PC-3 (cell line): ENCODE measurements at places on chromosomes 2 and 18.
A peak's percentile ranks its signal among the peaks of the same experiment; 100 is the strongest.

DNA sequence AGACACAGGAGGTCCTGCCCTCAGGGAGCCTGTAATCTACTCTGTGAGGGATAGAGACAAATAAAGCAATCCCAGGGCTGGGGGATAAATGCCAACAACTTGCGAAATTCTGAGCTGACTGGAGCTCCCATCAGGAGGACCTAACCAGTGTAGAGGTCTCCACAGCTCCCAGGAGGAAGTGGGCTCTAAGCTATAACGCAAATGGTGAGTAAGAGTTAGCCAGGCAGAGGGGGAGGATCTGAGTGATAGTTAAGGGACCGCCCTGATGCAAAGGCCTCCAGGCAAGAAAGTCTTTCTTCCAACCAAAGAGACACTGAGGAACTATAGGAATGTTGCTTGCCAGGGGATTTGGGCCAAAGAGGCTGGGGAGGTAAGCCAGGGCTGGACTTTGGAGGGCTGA is 16.0 kb upstream of the ZNF532 start:
- peak; percentile 95 for DNase-seq
- no peaks in the 10 kb centered on the region for H3K36me3 ChIP-seq
- H3K27ac ChIP-seq: peak overlapping the region; percentile 97
- H3K4me1 ChIP-seq: peaks cover 37% of the 10 kb centered on the region
- H3K4me3 ChIP-seq: no peak overlapping the region

DNA sequence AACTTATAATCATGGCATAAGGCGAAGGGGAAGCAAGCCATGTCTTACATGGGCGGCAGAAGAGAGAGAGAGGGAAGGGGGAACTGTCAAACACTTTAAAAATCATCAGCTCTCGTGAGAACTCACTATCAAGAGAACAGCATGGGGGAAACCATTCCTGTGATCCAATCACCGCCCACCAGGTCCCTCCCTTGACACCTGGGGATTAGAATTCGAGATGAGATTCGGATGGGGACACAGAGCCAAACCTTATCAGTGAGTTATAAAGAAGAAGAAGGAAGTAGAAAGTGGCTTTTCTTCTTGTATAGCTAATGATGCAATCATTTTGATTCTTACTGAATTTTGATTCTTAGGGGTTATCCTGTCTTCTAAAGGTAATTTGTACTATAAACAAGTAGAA is 51.4 kb downstream of the SMCHD1 start:
- H3K27me3 ChIP-seq: no peaks in the 10 kb centered on the region
- no peak overlapping the region for H3K27ac ChIP-seq
- H3K36me3 ChIP-seq: peaks cover 50% of the 10 kb centered on the region

- peaks cover 20% of the 10 kb centered on the region for H3K4me1 ChIP-seq
- H3K27ac ChIP-seq: peak overlapping the region; percentile 66
- peak; percentile 97 for DNase-seq
- no peaks in the 10 kb centered on the region for H3K27me3 ChIP-seq
- no peak overlapping the region for H3K4me3 ChIP-seq
- H3K36me3 ChIP-seq: no peaks in the 10 kb centered on the region
These were observed 409.0 kb downstream of the LPIN1 start for GRCh38 chr2:12155303-12156051.

DNA sequence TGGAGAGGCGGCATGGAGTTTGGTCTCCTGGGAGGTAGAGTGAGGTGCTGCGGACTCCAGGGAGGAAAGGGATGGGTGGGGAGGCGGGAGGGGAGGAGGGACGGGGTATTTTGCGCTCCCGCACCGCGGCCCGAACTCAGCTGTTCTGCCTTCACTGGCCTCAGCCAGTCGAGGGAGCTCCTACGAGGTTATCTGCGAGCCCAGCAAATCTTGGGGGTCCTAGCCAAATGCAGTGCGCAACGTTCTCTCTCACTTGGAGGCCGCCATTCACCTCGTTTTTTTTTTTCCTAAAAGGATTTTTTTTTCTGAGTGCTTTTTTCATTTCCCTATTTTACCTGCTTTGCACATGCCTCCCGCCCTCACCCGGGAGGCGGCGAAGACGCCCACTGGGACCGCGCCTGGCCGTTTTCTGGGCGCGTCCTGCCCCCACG is 877 bp upstream of the BCL2L11 start:
- peaks cover 9% of the 10 kb centered on the region for H3K36me3 ChIP-seq
- peak overlapping the region; percentile 60 for H3K27ac ChIP-seq
- H3K4me1 ChIP-seq: peaks cover 16% of the 10 kb centered on the region
- peak overlapping the region; percentile 91 for H3K4me3 ChIP-seq

DNA sequence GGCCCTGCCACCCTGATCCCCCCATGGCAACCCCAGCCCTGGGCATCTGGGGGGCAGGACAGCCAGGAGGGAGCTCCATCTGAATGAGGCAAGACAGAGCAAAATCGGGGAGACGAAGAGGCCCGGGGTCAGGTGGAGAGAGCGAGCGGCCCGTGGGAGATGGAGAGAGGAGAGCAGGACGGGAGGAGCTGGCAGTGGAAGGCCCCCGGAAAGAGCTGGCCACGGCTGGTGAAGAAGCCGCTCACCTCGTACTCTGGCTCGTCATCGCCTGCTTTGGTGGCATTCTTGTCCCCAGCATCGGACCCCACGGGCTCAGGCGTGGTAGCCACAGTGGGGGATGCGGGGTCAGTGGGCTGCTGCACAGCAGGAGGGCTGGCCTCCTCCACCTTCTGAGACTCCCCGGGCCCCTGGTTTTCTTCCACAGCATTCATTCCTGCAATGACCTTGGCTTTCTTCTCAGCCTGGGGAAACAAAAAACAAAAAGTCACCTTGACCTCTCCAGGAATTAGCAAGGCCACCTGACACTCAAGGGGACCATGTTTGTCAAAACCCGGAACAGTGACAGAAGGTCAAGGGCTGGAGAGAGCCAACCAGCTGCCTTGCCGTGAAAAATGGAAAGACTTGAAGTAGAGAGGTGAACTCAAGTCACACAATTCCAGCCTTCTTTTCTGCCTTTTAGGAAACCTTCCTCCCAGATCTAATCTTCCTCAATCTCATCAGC is 79.6 kb upstream of the POMC start:
- H3K27me3 ChIP-seq: no peaks in the 10 kb centered on the region
- H3K36me3 ChIP-seq: no peaks in the 10 kb centered on the region; the same call in 1 of the 2 replicates
- H3K27ac ChIP-seq: no peak overlapping the region
- H3K4me3 ChIP-seq: no peak overlapping the region
- DNase-seq: no peak
- H3K4me1 ChIP-seq: peaks cover 11% of the 10 kb centered on the region; the same call in 1 of the 2 replicates

DNA sequence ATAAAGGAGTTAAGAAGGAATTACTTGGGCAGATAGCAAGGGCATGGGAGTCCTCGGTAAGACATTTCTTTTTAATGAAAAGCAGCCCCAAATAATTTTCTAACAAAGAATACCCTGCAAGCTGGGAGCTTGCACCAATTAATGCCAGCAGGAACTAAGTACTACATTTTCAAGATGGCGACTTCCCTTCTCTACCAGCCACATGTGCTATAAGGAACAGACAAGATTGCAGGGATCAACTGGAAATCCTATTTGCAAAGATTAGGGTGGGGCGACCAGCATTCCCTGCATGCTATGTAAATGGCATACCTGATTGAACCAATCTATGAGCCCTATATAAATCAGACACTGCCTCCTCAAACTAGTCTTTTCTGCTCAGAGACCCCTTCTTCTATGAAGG is 827.5 kb downstream of the ADCYAP1 start:
- H3K27ac ChIP-seq: no peak overlapping the region
- H3K4me3 ChIP-seq: no peak overlapping the region
- no peak for DNase-seq
- peaks cover 27% of the 10 kb centered on the region for H3K27me3 ChIP-seq
- no peaks in the 10 kb centered on the region for H3K36me3 ChIP-seq
- no peaks in the 10 kb centered on the region for H3K4me1 ChIP-seq

GRCh38 chr2:106804161-106804560 is 81.8 kb downstream of the ST6GAL2 start:
- H3K27me3 ChIP-seq: no peaks in the 10 kb centered on the region
- no peak overlapping the region for H3K27ac ChIP-seq
- DNase-seq: no peak
- H3K36me3 ChIP-seq: no peaks in the 10 kb centered on the region
- no peak overlapping the region for H3K4me3 ChIP-seq

DNA sequence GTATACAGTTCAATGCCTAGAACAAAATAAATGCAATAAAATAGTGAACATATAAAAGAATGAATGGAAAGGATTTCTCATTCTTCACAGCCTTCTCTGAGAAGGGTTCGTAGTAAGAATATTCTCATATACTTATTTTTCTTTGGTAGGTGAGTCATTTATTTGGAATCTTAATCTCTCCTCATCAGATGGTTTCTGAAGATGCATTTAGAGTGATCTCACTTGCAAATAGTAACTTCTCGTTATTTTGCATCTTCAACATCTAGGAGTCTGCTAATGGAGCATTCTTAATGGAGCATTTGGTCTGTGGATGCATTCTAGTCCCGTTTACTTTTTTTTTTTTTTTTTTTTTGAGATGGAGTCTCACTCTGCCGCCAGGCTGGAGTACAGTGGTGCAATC is 3.9 kb downstream of the UBXN4 start:
- H3K4me1 ChIP-seq: peaks cover 18% of the 10 kb centered on the region
- DNase-seq: peak; percentile 52
- no peak overlapping the region for H3K27ac ChIP-seq
- no peak overlapping the region for H3K4me3 ChIP-seq
- no peaks in the 10 kb centered on the region for H3K27me3 ChIP-seq

GRCh38 chr18:31973929-31974546 is 31.1 kb upstream of the TRAPPC8 start:
- no peaks in the 10 kb centered on the region for H3K27me3 ChIP-seq
- H3K27ac ChIP-seq: no peak overlapping the region
- no peaks in the 10 kb centered on the region for H3K4me1 ChIP-seq
- no peaks in the 10 kb centered on the region; the same call in 1 of the 2 replicates for H3K36me3 ChIP-seq

GRCh38 chr18:36831139-36831538 is 2.2 kb downstream of the KIAA1328 start:
- H3K27me3 ChIP-seq: no peaks in the 10 kb centered on the region
- H3K36me3 ChIP-seq: no peaks in the 10 kb centered on the region
- H3K4me3 ChIP-seq: no peak overlapping the region
- DNase-seq: peak; percentile 39
- peak overlapping the region; percentile 7; the same call in 1 of the 2 replicates for H3K27ac ChIP-seq

- H3K27ac ChIP-seq: no peak overlapping the region
- no peaks in the 10 kb centered on the region for H3K36me3 ChIP-seq
- H3K4me1 ChIP-seq: no peaks in the 10 kb centered on the region
- H3K27me3 ChIP-seq: no peaks in the 10 kb centered on the region
- no peak for DNase-seq
- H3K4me3 ChIP-seq: no peak overlapping the region
These were observed 7.8 kb upstream of the C2orf72 start for GRCh38 chr2:231029563-231029962.

- H3K4me1 ChIP-seq: no peaks in the 10 kb centered on the region
- no peaks in the 10 kb centered on the region for H3K36me3 ChIP-seq
- peaks cover 6% of the 10 kb centered on the region for H3K27me3 ChIP-seq
- no peak overlapping the region for H3K27ac ChIP-seq
These were observed 118.3 kb upstream of the ALKAL2 start for GRCh38 chr2:406231-406630.

DNA sequence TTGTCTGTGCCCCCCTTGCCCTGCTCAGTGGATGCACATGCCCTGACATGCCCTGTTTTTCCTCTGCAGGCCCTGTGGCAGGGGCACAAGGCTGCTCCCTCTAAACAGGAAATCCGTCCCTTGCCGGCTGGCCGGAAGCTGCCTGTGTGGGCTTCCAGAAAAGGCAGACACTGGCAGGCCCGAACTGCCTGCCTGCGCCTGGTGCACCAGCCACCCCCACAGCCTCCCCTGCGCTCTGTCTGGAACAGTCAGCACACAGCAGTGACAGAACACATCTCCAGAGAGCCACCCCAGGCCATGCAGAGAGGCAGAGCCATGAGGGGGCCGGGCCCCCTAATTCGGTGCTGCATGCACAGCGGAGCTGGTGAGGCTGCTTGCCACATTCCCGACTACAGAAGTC is 33.5 kb downstream of the LOXHD1 start:
- H3K27ac ChIP-seq: no peak overlapping the region
- no peak overlapping the region for H3K4me3 ChIP-seq
- DNase-seq: no peak

DNA sequence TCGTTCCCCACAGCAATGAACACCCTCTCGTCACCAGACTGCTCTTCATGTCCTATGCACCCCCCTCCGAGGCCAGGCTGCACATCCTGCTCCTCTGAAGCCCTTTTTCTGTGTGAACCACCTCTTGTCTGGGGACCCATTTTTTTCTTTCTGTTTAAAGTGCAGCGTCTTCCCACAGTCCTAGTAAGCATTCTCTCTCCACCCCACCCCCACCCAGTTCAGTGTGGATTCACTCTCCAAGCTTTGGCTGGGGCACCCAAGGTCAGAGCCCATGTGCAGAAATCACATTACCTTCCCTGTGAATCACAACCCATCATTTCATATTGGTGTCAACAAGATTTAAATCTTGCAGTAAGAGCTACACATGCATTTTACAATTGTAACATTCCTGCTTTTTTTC is 26.4 kb upstream of the PKDCC start:
- H3K4me1 ChIP-seq: no peaks in the 10 kb centered on the region; the same call in 1 of the 2 replicates
- no peak for DNase-seq
- H3K36me3 ChIP-seq: no peaks in the 10 kb centered on the region
- H3K4me3 ChIP-seq: no peak overlapping the region
- H3K27ac ChIP-seq: no peak overlapping the region
- H3K27me3 ChIP-seq: peaks cover 8% of the 10 kb centered on the region; the same call in 1 of the 2 replicates

DNA sequence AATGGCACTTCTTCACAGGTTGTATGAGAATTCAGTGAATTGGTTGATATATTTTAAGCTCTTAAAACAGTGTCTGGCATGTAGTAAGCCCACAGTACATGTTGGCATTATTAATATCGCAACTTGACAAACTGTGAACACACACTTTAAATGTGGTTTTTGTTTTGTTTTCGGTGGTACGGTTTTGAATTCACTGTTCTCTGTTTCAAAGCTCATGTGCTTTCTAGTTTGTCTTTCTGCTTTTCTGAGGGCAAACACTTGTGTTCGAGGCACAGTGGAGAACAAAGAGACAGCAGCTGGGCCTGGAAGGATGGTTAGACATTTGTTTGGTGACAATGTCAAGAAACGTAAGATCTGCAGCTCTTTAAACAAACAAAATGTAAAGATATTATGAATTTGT is 276.5 kb upstream of the MC4R start:
- H3K4me3 ChIP-seq: no peak overlapping the region
- no peak overlapping the region for H3K27ac ChIP-seq
- no peaks in the 10 kb centered on the region for H3K4me1 ChIP-seq
- H3K36me3 ChIP-seq: no peaks in the 10 kb centered on the region
- no peak for DNase-seq
- H3K27me3 ChIP-seq: peaks cover 8% of the 10 kb centered on the region; the same call in 1 of the 2 replicates

GRCh38 chr18:60668583-60668982 is 296.0 kb upstream of the MC4R start:
- H3K4me3 ChIP-seq: no peak overlapping the region
- peak; percentile 25 for DNase-seq
- H3K4me1 ChIP-seq: no peaks in the 10 kb centered on the region
- H3K27me3 ChIP-seq: peaks cover 11% of the 10 kb centered on the region
- no peak overlapping the region for H3K27ac ChIP-seq
